ENCODE measurements at places on chromosomes 7 and 10.

DNA sequence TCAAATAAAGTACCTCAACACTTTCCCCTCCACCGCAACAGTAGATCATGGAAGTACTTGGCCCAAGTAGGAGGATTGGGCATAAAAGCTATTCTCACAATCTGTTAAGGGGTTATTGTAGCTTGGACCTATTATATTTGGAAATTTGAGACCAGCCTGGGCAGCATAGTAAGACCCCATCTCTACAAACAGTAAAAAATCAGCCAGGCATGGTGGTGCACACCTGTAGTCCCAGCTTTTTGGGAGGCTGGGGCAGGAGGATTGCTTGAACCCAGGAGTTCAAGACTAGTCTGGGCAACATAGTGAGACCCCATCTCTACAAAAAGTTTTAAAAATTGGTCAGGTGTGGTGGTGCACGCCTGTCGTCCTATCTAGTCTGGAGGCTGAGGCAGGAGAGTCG is 13.2 kb downstream of the PRKRIP1 start:
- no peak for DNase-seq

DNA sequence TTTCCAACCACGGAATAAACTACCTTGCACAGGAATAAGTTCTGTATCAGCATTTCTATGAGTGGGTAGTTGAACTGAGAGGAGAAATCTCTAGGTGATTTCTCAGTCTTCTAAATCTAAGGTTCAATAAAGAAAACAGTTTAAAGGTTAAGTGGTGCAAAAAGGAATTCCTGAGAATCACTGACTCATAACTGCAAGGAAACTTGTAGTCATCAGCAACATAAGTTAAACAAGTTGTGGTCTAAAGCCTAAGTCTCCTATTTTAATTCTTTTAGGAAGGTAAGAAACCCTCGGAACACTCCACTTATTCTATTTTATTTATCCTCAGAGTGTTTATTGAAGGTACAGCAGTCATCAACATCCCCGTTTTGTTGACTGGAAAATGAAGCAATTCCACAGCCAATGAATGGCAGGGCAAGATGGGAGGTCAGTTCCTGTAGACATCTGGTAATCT is 92.4 kb upstream of the PIK3CG start:
- DNase-seq = no peak

DNA sequence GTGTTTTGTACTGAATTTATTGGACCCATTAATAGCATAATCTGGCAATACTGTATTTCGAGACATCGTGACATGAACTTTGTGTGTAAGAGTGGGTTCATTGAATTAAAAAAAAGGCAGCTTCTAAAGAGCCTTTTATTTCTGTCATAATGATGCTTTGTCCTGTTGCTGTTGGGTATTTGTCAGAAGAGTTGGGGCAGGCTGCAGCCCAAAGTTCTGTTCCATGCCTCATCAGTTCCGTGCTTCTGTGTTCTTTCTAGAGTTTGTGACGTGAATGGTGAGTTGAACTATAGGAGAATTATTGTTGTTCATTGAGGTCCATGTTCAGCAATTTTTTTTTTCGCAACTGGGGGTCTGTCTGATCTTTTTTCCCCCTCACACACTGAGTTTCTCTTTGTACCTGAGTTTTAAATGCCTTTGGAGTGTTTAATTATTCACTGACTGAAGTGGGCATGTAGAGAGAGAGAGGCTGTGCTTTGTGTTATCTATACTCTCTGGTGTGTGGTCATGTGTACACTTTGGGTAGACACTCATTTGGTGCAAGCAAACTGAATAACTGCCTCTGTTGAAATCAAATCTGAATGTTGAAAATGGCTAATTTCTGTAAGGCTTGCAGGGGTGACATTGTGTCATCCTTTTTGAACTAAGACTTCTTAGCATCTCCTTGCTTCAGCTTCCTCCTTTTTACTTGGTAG is 69.8 kb downstream of the ADD3 start:
- DNase-seq = no peak

DNA sequence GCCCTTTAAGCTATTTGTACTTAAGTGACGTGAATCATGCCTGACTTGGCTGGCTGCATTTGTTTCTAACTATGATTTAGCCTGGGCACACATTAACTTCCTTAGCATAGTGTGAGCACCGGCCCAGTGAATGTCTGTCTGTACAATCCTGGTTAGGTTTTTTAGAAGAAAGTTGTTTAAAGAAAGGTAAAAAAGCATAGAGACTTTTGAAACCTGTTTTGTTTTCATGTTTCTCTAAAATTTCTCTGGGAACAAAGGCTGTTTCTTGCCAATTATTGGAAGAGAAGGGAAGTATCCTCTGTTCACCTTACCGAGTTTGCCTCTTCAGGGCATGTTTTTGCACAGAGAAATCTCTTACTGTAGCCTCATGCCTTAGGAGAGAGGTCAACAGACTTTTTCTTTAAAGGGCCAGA is 42.9 kb upstream of the MET start:
- DNase-seq = no peak

DNA sequence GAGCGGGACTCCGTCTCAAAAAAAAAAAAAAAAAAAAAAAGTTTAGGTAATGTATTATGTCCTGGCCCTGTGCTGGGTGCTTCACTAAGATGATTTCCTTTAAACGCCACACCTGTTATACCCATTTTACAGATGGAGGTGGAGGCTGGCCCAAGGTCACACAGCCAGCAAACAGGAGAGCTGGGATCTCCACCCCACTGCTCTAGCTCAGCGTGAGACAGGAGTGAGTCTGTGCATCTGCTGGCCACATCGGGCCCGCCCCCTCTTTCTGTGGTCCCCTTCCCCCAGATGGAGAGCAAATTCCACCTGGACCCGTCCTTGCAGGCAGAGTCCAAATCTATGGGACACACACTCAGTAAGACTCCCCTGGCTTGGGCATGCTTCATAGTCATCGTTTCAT is 51.0 kb downstream of the LHPP start:
- DNase-seq = no peak

DNA sequence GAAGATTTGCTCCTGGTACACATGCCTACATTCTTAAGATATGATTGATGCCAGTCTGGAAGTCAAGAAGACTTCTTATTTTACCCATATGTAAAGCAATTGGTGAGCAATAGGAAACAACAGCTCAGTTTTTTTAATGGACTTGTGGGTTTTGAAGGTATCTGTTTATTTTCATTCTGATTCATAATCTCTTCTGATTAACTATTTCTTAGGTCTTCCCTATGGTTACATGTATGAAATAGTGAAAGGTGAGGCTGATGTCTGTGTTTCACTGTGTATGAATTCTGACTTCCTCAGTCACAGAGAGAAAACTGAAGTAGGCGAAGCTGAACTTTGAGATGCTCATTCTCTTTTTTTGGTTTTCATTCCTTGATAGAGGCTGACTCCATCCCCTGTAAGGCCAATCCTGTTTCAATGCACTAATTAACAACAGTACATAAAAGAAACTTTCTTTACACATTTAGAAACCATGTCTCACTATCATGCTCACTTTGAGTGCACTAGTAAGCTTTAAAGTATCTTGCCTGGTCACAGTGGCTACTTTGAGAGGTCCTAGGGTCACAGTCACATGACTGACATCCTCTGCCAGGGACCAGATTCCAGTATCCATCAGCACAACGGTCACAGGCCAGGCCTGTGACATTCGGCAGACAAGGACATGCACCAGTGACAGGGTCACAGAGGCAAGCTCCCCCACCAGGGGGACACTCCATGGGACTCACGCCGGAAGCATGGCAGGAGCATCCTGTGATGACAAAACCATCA is 59.5 kb upstream of the LAMB1 start:
- DNase-seq = no peak

DNA sequence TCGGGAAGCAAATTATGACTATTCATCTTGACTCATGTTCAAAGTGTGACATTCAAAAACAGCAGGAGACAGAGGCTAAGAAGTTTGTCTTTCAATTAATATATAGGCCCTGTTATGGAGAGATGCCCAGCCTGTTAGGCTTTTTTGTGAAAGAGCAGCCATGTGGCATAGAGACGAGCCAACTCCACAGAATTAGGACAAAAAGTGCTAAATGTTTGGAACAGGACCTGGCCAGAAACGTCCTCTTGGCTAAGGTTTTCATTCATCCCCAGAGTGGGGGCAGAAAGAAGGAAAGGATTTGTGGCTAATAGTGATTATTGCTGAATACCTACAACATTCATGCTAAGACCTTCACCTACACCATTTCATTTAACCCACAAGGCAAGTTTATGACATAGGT is 324.7 kb upstream of the NPVF start:
- DNase-seq = no peak

GRCh38 chr10:33478675-33479125 is 144.2 kb upstream of the NRP1 start:
- DNase-seq = no peak

GRCh38 chr10:18401416-18402195 is 249.8 kb downstream of the NSUN6 start:
- DNase-seq = no peak

DNA sequence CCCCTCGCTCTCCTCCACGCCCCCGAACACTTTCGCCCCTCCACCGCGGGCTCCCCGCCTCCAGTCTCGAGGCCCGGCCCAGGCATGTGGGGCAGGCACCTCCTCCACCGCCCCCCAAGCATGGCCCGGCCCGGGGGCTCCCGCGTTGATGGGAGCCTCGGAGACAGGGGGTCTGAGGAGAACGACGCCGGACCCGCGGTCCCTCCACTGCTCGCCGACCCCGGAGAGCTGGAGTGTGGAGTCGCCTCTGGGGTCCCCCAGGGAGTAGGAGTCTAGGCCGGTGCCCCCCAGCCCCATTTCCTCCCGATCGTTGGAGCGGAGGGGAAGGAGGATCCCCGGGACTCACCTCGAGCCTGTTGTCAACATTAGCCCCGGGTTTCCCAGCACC is 206 bp downstream of the UPF2 start:
- no peak for DNase-seq

- DNase-seq = no peak
These were observed 484.3 kb upstream of the SEMA3A start for GRCh38 chr7:84678841-84679240.

DNA sequence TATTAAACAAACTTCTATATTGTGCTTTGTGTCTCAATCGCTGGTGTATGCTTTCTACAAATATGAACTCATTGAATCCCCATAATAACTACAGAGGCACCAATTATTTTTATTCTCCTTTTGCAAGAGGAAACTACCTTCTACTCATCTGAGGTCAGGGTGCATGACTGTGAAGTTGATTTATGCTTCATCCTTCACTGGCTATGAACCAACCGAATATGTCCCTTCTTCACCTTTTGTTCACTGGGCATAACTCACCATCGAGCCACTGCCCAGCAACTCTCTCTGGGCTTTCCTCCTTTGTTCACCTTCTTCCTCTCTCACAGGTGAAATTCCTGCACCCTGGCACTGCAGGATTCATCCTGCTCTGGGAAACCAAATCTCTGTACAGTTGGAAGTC is 61.3 kb upstream of the PFKP start:
- DNase-seq = no peak

- DNase-seq = no peak
These were observed 42.7 kb upstream of the CHST3 start for GRCh38 chr10:71921324-71922027.

DNA sequence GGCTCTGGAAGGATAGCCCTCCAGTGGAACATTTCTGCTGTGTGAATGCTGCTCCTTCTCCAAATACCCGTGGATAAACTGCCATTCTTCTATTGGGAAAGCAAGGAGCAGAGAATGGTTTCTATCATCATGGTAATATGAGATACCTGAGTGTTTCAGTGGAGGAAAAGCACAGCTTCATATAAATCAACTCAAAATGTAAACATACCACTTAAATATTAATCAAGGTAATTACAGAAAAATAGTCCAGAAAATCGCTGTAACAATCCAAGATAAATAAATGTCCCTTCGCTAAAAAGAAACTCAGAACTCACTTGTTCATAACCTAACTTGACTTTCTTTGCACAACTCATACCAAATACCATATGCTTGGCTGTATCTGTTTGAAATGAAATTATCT is 635.8 kb downstream of the PARD3 start:
- DNase-seq = no peak

GRCh38 chr7:69412331-69413146 is 185.7 kb upstream of the AUTS2 start:
- DNase-seq = no peak

- DNase-seq = no peak
These were observed 83.9 kb downstream of the RAMP3 start for GRCh38 chr7:45241339-45242109.

GRCh38 chr7:97430006-97430405 is 301.9 kb upstream of the TAC1 start:
- DNase-seq = no peak

DNA sequence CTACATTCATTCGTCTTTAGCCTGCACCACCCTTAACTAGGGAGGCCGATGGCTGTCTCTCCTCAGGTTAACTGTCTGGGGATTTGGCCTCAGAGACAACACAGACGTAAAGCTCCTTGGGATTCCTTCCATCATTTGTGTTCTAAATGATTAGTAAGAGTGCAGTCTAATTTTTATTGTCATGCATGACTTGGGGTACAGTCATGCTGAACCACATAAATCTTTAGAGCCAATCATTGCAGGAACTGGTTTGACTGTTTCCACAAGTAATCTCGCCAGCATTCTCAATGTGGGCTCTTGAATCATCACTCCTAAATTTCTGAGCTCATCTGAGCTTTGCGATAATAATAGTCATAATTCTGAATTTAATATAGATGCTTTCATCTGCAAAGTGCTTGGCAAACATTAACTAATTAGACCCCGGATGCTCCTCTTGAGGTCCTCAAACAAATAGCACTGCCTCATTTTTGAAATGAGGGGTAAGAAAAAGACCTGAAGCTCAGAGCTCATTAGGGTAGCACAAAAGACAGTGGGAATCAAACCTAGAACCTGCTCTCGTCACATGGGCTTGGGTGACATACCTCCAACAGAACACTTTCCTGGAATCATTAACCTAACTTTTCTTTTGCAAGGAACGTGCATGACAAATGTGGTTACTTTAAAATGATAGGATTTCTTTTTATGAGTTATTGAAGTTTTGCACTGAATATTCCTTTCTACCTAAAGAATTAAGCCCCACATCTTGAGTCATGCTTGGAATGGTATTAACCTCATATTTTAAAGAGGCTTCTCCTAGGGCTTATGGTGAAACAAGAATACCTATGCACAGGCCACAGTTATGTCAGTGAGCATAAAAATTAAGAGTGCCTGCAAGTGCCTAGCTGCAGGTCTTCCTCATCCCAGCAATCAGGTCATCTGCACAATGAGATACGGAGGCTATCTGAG is 118.9 kb upstream of the NRP1 start:
- no peak for DNase-seq
